ENCODE measurements at places on chromosomes 5 and 9.

DNA sequence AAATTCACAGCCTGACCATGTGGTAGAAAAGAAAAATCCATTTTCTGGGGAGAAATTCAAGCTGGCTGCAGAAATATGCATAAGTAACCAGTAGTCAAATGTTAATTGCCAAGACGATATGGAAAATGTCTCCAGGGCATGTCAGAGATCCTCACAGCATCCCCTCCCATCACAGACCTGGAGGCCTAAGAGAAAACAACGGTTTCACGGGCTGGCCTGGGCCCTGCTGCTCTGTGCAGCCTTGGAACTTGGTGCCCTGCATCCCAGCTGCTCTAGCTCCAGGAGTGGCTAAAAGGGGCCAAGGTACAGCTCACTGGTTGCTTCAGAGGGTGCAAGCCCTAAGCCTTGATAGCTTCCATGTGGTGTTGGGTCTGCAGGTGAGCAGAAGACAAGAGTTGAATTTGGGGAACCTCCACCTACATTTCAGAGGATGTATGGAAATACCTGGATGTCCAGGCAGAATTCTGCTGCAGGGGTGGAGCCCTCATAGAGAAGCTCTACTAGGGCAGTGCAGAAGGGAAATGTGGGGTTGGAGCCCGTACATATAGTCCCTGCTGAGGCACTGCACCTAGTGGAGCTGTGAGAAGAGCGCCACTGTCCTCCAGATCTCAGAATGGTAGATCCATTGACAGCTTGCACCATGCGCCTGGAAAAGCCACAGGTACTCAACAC lies 49.7 kb downstream of the PTBP3 start:
- DNase-seq: no peak

DNA sequence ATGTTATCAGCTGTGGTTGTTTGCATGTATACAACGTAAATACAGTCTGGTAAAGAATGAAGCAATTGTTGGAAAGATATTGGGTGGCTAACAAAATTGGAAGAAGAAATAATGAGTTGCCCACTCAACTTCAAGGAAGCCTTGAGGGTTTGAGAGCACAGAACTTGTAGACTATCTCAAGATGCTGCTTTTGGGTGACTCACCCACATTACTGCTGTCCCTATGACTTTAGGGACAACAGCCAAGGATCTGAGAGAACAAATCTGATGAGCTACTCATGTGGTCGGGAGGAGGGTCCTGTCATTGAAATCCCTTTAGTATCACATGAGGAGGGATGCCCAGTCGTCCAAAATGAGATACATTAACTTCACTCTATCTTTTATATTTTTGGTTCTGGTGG lies 261.8 kb downstream of the GAS1 start:
- no peak for DNase-seq

- DNase-seq: no peak
Measured at GRCh38 chr5:128512894-128513293, 25.2 kb downstream of the FBN2 start.

- no peak for DNase-seq
Measured at GRCh38 chr5:88778736-88779135, 104.2 kb downstream of the MEF2C start.

GRCh38 chr5:1793301-1793740 lies 6.3 kb downstream of the MRPL36 start:
- DNase-seq: no peak

- DNase-seq: no peak
Measured at GRCh38 chr9:86315078-86315477, 32.7 kb upstream of the ISCA1 start.

DNA sequence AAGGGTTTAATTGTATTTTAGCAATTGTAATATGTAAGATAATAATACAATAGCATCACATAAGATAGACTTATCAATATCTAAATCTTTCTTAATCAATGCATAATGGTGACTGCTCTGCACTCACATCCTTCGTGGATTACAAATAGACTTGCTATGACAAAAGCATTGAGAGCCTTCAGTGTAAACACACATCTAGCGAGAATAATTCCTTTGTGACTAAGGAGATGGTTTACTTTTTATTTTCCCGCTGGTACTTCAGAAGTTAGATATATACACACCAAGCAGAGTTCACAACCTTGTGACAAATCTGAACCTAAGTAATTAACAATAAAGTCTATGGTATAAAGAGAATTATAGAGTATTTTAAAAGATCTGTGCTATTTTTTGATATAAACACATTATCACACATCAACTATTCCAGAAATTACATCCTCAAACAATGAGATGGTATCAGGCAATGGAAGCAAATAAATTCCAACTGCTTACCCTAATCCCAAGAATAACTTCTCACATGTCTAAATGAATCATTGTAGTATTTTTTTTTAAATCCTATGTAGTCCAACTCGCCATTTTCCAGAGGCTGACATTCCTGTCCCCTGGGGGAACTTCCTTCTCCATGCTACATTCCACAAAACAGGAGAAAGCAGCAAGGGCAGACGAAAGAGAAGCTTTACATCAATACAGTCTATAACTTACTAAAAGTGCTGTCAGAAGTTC lies 51.2 kb downstream of the MAPKAP1 start:
- no peak for DNase-seq

DNA sequence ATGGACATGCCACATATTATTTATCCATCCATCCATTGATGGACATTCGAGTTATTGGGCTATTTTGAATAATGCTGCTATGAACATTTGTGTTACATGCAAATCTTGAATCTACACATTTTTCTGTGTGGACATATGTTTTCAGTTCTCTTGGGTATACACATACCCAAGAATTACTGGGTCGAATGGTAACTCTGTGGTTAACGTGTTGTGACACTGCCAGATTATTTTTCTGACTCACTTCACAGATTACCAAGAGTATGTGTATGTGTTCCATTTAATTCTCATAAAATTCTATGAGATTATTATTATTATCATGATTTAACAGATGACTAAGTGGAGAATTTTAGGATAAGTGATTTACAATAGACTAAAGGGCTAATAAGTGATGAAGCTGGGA lies 26.7 kb downstream of the CYFIP2 start:
- no peak for DNase-seq

DNA sequence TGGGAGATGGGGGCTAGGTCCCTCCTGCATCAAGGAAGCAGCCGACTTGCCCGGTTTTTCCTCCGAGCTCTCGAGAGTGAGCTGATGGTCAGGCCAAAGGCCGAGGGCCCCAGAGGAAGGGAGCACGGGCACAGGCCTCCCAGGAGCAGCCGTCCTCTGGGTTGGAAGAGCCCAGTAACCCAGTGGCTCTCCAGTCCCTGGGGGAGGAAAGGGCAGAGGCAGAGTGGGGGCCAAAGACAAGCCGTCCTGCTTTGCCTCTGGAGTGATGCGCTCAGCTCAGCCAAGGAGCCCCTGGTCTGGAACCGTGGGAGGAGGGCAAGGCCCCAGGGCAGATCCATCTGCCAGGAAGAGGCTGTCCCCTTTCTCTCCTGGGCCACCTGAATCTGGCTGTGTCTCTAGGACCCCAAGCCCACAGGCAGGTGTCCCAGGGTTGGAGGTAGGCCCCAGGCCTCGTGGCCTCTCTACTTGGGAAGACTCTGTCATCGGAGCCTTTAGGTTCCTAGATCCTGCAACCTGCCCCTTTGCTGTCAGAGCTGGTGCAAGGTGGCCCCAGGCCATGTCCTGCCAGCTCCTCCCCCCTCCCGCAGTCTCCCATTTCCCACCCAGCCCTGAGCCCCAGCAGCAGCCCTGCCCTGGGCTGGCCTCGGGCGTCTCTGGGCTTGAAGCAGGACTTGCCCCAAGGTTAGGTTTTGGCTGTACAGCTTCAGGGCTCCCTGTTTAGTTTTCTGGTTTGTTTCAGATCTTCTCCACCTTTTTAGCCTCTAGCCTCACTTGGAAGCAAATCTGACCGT lies 224.1 kb downstream of the CACNA1B start:
- DNase-seq: no peak

GRCh38 chr9:131319486-131319885 lies 30.0 kb downstream of the PLPP7 start:
- DNase-seq: no peak

DNA sequence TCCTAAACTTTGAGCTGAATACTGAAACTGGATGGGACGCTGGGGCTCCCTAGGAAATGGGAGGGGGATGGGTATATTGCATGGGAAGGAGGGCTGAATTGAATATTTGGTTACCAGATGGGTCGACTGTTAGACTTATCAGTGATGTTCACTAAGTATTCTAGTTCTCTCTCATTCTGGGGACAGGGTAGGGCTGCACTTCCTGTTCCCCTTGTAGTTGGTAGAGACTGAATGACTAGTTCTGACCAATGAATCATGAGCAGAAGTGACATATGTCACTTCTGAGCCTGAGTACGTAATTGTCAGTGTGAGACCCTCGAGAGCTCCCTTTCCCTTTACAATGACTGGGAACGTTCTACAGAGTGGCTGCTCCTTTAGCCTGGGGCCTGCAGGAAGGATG lies 55.5 kb upstream of the DMRT1 start:
- DNase-seq: no peak

- DNase-seq: no peak
Measured at GRCh38 chr5:135589152-135589551, 10.4 kb upstream of the CXCL14 start.
